DMS 273 treated with DMSO at 0.1 percent for 48 hours (cell line): ENCODE measurements at places on chromosomes 12 and 14.

DNA sequence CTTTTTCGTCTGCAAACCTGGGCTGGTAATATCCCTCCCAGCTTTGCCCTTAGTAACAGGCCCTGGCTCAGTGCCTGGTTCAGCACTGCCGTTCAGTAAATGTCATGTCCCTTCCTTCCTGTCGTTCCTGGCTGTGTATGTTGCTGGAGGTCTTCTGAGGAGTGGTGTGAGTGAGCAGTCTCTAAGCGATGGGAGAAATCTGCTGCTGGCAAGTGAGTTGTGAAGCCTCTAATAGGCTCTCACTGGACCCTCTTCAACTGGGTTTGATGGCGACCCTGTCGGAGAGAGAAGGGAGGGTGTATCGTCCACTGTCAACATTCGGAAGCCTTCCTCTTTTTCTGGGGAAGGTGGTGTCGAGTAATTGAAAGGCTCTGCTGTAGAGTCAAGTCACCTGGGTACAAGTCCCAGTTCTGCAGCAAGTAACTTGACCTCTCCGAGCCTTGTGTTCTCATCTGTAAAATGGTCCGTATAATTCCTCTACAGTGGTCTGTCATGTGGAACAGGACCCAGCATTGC lies 62.8 kb downstream of the HRK start:
- no peak for DNase-seq

DNA sequence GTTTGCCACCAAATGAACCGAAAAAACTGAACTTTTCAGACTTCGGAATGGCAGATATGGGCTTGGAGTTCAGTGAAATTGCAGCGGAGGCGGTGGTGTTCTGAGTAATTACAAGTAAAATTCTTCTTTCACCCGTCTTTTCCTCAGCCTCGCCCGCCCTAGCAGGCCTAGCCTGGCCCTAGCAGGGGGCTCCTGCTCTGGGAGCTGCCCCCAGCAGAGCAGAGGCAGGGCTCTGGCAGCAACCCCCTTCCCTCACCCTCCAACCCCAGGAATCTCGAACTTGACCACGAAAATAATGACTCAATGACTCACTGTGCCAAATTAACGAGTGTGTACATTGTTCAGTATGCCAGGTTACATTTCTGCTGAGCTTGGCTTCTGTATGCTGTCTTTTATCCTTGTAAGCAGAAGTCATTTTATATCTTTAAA lies 1.1 kb downstream of the PAPLN start:
- no peak for DNase-seq

- DNase-seq, result no peak
Observed at GRCh38 chr12:89621521-89621920, 87.1 kb downstream of the ATP2B1 start.

DNA sequence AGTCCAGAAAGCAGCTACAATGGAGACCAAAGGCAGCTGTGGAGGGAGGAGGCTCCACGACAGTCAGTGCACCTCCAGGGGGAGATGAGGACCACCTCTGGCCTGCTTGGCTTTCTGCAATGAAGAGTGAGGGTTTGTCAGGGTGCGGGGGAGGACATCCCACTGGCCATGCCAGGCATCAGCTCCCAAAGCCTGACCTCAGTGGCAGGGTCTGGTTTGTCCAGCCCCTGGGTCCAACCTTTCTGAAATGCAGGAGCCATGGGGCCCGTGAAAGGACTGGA lies 35.2 kb downstream of the SLC6A12 start:
- no peak for DNase-seq

GRCh38 chr12:65492998-65493912 lies 214.8 kb downstream of the MSRB3 start:
- no peak for DNase-seq

DNA sequence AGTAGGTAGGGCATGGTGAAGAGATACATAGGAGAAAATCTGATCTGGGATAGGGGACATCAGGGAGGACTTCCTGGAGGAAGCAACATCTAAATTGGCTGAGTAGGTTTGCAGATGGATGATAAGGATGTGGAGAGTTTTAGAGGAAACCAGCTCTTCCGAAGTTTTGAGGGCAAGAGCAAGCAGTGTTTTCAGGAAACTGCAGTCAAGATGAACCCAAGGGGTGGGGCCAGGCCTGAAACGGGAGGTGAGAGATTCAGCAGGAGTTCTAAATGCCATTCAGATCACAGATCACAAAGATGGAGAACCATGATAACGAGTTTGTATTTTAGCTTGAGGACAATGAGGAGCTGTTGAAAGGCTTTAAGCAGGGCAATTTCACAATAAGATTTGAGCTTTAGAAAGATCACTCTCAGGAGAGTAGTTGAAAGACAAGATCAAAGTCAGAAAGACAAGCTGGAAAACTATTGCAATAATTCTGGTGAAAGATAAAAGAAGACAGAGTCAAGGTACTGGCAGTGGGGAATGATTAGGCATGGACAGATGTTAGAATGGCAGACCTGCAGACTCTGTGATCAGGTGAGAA lies 70.1 kb upstream of the PLXNC1 start:
- DNase-seq, result no peak

DNA sequence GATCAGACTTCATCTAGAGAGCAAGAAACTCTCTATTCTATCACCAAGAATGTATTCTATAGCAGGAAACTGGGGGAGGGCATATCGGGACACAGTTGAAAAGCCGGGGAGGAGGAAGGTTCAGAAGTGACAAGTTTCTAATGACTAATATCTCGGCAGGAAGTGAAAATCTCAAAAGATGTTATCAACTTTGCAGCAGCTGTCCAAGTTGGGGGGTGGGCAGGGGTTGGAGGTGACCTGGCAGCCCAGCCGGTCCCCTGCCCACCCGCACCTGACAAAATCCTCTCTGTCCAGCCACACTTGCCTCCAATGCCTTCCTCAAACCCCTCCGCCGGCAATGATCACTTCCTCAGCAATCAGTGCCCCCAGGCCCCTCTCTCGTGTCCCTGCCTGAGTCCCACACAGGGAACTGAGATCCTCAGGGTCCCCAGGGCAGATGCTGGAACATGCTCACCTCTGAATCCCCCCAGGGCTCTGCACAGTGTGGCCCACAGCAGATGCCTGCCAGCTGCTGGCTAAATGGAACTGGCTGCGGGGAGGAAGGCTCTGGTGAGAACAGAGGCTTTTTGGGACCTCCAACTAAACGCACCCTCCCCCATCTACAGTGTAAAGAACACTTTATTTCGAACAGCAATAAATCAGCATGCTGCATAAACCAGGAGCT lies 43.9 kb downstream of the CCDC88C start:
- DNase-seq, result peak; percentile 36

DNA sequence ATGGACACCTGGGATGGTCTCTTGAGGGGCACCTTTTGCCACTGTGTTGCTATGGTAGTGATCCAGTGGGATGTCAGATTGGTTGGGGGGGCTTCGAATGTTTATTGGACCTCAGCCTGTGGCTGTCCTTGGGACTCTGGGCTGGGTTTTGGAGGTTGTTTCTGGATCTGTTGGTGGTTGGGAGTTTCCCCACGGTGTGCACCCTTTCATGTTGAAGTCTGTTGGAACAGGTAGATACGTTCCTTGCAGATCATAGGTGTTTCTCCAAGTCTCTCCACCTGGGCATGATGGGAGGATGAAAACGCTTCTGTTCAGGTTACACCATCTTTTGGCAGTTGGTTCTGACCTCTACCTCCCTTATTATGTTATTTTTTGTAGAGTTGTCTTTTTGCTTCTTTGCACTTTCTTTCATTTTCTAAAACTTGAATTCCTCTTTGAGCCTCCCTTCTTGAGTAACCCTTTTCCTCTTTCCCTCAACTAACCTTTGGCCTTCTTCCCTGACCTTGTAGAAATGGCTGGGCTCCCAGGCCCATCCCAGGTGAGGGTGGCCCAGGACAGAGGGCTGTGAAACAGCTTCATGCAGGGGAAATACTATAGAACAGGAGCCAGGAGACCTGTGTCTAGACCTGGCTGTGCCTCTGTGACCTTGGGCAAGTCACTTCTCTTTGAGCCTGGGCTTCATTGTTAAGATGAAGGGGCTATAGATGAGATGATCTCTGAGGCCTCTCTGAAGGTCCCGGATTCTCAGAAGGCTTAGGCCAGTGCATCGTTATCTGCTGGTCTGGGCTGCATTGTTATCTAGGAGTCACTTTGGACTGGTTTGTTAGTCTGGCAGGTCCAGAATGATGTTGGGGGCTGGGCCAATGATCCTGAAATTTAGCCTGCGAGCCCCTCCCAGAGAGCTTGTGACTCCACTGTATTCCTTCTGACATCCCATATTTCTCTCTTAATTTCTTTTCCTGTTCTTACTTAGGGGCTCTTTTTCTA lies 2.0 kb downstream of the ATN1 start:
- DNase-seq, result no peak

DNA sequence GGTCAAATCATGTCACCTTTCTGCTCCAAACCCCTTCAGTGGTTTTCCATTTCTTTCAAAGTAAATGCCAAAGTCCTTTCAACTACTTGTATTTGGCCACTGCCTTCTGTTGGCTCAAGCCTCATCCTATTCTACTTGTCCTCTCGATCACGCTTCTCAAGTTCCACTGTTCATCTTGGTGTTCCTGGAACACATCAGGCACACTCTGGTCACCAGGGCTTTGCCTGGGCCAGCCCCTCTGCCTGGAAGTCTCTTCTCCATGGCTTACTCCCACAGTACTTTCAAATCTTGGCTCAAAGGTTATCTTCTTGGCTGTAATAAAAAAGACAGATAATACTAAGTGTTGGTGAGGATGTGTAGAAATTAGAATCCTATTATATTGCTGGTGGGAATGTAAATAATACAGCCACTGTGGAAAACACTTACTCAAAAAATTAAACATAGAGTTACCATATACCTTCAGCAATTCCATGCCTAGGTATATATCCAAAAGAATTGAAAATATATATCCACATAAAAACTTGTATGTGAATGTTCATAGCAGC lies 17.3 kb upstream of the PPFIBP1 start:
- no peak for DNase-seq
